ENCODE measurements at places on chromosomes 16 and 17. TPM values are rescaled to one million over a fixed set of nuclear protein-coding genes. Genes with fewer than 3 reads are reported as not detected.

DNA sequence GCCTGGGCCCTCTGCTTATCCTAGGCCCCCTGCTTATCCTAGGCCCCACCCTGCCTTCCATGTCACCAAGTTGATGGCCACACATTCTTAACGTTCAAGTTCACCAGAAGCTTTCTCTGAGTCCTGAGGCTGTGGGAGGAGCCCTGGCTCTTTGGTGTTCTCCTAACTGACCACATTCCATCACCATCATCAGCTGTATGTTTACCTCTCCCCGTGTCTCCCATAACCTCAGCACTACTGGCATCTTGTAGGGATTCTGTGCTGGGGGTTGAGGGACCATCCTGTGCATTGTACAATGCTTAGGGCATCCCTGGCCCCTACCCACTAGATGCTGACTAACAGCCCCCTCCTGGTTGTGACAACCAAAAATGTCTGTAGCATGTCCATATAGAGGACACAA is 99.3 kb downstream of the NDE1 start:
- DNase-seq, result no peak

- no peak for DNase-seq
These were observed 5.3 kb downstream of the FAM234A start for GRCh38 chr16:239948-240277.

- no peak for DNase-seq
These were observed 46.9 kb upstream of the CDC42EP4 start for GRCh38 chr17:73358668-73359067.

GRCh38 chr16:86060381-86061317 is 161.7 kb downstream of the IRF8 start:
- DNase-seq, result no peak

- peak; percentile 58 for DNase-seq
These were observed 24.2 kb downstream of the KLHL36 start for GRCh38 chr16:84672276-84673202.

DNA sequence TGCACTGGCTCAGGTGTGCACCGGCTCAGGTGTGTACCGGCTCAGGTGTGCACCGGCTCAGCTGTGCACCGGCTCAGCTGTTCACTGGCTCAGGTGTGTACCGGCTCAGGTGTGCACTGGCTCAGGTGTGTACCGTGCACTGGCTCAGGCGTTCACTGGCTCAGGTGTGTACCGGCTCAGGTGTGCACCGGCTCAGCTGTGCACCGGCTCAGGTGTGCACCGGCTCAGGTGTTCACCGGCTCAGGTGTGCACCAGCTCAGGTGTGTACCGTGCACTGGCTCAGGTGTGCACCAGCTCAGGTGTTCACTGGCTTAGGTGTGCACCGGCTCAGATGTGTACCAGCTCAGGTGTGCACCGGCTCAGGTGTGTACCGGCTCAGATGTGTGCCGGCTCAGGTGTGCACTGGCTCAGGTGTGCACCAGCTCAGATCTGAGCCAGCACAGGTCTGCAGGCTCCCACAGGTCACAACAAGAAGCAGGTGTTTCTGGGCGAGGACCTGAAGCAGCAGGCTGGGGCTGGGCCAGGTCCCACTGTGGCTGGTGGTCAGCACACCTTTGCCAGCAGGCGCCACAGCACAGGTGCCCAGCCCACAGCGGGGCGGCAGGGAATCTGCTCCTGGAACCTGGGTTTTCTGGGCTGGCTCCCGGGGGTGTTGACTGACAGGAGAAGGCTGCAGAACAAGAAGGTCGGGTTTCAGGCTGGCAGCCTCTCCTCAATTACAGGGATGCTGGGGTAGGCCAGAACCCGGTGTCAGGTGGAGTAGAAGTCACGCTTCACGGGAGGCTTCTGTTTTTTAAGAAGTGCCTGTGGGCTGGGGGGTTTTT is 17.2 kb downstream of the METRNL start:
- DNase-seq, result no peak

GRCh38 chr16:22797551-22797950 is 16.4 kb upstream of the HS3ST2 start:
- no peak for DNase-seq

DNA sequence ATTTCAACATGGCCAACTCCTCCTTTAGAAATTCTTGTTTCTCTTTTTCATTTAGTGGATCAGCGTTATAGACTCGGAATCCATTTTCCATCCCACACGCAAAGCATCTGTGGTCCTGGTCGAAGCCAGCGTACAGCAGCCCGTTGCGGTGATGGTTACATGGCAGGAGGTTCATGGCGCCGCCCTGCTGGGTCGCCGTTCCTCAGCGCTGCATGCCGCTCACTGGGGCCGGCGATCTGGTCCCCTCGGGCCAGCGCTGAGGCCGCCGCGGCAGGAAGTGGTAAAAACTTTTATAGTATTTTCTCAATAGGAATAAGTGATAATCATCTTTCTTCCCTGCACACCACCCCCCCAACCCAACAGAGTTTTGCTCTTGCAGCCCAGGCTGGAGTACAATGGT is 29.9 kb upstream of the RHOT1 start:
- no peak for DNase-seq

DNA sequence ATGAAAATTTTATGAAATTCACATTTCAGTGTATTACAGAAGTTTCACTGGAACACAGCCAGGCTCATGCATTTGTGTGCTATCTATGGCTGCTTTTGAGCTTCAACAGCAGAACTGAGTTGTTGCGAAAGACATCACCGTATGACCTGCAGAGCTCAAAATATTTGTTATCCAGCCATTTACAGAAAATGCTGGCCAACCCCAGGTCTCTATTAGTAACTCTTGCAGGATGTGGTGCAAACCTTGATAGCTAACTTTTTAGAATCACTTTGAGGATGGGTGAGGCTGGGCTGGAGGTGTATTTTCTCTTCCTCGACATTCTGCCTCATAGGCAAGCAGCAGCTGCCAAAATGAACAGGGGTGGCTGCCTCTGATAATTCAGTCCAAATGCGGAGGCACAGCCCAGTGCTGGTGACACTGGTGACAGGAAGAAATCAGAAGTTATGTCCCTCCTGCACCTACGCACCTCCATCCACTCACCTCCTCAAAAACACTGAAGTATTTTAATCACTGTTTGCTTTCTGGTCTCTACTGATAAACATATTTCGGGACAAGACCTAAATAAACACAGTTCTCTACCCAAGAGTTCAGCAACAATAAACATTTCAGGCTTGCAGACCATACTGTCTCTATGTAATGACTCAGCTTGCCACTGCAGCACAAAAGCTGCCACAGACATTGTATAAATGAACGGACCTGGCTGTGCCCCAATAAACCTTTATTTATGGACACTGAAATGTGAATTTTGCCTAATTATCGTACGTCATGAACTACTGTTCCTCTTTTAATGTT is 28.5 kb downstream of the ARHGAP17 start:
- no peak for DNase-seq

DNA sequence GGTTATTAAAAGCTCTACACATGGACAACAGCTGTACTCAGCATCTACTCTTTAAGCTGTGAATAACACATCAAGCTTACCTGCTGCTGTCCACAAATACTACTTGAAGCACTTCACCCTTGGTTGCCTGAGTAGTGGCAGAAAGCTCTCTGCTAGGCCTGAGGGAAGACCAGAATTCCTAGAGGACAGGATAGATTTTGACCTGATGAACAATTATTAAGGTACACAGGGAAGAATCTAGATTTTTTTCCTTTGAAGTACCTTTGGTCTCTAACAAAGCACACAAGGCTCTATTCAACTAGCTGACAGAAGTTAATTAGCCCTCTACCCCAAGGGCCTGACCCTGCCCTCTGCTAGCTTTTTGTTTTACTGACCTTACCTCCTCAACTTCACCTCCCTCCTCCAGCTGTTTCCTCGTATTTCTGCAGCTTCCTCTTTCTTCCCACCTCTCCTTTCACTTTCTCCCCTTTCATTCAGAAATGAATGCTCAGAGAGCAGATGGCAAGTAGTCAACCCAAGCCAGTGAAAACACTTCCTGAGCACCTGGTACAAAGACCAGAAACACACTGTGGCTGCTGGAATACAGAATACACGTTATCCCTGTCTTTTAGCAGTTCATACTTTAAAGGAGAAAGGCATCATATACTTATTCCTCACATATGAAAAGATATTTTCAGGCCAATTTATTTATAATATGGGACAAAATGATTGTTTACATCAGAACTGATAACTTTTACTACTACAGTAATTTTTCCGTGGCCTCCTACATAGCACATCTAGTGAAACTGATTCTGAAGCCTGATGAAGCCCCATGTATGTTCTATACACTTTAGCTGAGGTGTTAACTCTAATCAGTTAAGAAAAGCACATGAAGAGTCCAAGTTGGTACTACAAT is 5.7 kb upstream of the VEZF1 start:
- no peak for DNase-seq

AATK gene
- total RNA-seq, result 0.51 TPM

OR1A2 gene
- total RNA-seq, result not detected

PPP1R27 gene
- not detected for total RNA-seq
